ENCODE measurements at places on chromosomes 5 and 9.

- DNase-seq = no peak
Observed at GRCh38 chr5:133702791-133703770, 90.7 kb upstream of the FSTL4 start.

DNA sequence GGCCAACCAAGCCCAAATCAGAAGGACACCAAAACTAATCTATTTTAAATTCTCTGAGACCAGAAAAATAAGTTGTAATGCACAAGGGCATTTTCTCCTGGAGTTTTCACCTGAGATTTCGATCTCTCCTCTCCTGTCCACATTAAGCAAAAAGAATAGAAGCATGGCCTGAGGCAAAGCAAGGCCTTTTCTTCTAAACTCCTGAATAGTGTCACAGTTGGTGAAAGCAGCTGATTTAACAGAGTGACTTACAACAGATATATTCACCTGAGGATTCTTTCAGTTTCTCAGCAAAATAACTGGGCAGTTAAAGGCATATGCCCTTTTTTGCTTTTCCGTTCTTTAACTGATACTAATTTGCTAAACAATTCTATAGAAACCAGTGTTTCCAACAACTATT lies 547.7 kb downstream of the EFNA5 start:
- no peak for DNase-seq

GRCh38 chr5:107469064-107469463 lies 201.7 kb downstream of the EFNA5 start:
- no peak for DNase-seq

- DNase-seq = no peak
Observed at GRCh38 chr5:15702102-15702501, 202.1 kb downstream of the FBXL7 start.

GRCh38 chr9:125415583-125416460 lies 154.2 kb downstream of the GAPVD1 start:
- no peak for DNase-seq
